ENCODE measurements at places on chromosomes 4 and X.

- ATAC-seq = peak; percentile 35
Measured at GRCh38 chrX:39613482-39613995, 484.2 kb downstream of the BCOR start.

DNA sequence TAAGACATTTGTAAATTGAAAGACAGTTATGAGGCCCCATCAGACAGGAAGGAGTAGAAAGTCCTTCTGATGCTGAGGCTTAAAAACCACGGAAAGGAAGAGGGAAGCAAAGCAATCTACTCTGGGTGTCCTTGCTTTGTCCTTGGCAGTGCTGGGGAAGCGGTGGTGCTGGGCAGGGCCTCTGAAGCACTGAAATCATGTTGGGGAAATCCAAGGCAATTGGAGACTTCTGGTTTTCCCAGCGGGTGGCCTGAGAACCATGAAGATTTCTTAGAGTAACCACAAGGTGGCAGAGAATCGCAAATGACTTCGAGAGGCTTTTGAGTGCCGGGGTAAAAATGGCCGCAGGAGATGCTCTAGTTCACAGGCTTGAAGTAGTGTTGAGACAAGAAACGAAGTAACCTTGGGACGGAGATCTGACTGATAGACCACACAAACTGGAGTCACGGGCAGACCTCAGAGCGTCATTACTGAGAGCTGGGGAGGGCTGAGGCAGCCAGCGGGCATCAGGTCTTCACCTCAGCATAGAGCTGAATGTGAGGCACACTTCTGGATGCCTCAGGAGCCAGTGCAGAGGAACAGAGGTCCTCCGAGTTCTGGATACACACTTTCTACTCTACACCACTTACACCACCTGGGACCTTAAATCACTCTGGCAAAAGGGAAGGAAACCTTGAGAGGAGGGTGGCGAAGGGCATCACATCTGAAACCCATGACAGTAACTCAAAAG lies 130.7 kb upstream of the GPRIN3 start:
- ATAC-seq = no peak

- no peak for ATAC-seq
Measured at GRCh38 chr4:8834681-8835220, 36.9 kb downstream of the HMX1 start.

- peak; percentile 36 for ATAC-seq
Measured at GRCh38 chr4:183430317-183430993, 14.0 kb upstream of the CDKN2AIP start.

DNA sequence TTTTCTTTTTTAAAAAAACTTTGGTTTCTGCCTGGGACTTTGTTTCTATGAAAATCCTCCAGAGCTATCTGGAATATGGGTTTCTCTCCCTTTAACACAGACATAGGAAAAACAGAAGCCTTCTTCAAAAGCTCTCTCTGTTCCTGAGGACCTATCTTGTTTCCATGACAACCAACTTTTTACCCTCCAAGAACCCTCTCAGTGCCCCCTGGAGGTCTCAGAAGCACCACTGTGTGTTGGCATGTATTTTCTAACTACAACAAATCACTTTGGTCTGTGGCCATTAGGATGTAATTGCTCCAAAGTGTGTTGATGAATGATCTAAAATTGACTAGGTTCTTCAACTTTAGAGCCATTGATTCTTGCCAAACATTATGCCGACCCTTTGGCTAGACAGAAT lies 1331.6 kb downstream of the ADGRL3 start:
- no peak for ATAC-seq

Measured in gastroesophageal sphincter (tissue), 4 donors.